ENCODE measurements at places on chromosomes 5 and 9.

GRCh38 chr9:120982836-120983235 is 56.2 kb upstream of the TRAF1 start:
- no peak for DNase-seq

- no peak for DNase-seq
These were observed 506.9 kb downstream of the ZNF608 start for GRCh38 chr5:124239572-124239971.

DNA sequence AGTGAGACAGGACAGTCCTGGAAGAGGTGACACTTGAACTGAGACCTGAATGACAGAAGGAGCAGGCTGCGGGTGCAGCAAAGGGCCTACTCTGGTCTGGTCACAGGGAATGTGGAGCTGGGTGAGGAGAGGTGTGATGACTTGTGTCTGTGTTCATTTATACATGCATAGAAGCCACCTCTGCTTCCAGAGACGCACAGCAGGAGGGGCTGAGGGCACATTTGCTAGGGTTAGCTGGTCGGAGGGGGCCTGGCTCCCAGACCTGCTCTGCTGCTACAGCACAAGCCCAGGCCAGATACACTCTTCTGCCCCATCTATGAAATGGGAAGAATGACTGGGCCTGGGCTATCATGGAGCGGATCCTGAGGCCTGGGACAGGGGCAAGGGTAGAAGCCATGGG is 15.6 kb downstream of the UNC5A start:
- DNase-seq, result no peak

DNA sequence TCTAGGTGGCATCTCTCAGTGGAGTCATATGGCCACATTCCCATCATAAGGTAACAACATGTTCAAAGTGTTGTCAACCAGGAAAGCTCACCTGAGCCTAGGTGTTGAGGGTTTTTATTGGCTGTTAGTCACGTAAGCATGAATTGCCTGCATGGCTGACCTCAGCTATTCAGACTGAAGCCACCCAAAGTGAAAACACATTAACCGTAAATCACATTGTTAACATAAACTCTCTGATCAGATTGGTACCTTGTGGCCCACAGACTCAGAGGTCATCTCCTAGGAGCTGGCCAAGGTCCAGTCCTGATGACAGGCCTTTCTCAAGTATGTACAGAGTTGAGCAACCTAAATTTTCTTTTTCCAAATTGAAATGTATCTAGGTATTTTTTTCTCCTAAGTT is 26.7 kb downstream of the SRFBP1 start:
- no peak for DNase-seq

GRCh38 chr5:9440517-9440916 is 105.4 kb downstream of the SEMA5A start:
- no peak for DNase-seq

GRCh38 chr9:2655411-2655901 is 33.9 kb downstream of the VLDLR start:
- DNase-seq, result no peak

GRCh38 chr5:94471521-94471920 is 146.9 kb downstream of the KIAA0825 start:
- DNase-seq, result no peak

GRCh38 chr9:125991886-125992529 is 244.8 kb downstream of the PBX3 start:
- no peak for DNase-seq

DNA sequence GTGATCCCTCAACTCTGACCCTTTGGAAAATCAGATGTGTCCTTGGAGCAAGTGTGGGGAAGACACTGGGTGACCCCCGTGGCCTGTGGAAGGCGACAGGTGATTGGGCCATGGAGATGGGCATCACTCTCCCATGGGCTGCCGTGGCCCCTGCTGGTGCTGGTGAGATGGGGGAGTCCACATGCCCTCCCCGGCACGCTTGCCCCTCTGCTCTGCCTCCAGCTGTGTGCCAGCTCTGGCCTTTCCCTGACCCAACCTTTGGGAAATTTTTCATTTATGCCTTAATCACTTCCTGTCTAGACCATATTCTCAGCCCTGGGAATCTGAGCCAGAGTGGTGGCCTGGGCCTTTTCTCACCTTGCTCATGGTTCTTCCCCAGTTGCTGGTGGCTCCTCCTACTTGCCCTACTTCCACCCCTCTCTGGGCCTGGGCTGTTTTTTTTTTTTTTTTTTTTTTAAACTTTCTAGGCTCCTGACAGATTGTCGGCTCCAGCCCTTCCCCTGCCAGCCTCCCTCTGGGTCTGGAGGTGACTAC is 56.6 kb downstream of the RGS3 start:
- DNase-seq, result no peak

GRCh38 chr5:27608992-27609391 is 570.6 kb upstream of the CDH9 start:
- DNase-seq, result no peak

GRCh38 chr9:125455876-125456275 is 194.2 kb downstream of the GAPVD1 start:
- DNase-seq, result no peak

DNA sequence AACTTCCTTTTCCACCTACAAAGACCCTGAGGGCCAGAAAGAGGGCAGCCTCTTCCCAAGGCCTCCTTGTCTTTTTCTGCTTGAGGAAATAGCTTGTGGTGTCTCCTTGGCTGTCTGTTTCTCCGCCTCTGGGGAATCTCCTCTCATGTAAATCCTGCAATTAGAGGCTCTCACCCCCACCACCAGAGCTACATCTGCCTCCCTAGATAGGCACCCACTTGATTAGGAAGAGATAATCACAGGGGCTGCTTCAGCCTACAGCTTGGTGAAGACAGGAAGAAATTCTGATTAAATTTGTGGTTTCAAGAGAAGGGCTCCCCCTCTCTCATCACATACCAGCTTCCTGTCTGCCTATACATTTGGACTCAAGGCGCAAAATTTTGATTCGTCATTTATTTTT is 75.6 kb downstream of the TLR4 start:
- no peak for DNase-seq

GRCh38 chr5:106956886-106957285 is 713.9 kb downstream of the EFNA5 start:
- DNase-seq, result no peak

DNA sequence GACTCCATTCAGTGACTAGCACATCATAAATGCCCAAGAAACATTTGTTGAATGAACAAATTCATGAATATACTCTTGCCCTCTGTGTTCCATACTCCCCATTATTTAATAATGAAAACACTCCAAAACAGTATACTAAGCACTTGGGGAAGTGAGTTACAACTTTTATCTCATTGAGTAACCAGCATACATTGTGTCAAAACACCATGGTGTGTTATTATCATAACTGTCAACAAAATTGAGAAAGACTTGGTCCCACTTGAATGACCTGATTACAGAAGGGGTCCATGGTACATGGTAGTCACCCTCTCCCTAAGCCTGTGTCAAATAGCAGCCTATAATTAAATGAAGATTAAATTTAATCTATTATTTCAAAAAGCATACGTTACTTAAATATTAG is 16.2 kb downstream of the ANKH start:
- DNase-seq, result no peak

- no peak for DNase-seq
These were observed 363 bp upstream of the SLC25A48 start for GRCh38 chr5:135833961-135834638.

DNA sequence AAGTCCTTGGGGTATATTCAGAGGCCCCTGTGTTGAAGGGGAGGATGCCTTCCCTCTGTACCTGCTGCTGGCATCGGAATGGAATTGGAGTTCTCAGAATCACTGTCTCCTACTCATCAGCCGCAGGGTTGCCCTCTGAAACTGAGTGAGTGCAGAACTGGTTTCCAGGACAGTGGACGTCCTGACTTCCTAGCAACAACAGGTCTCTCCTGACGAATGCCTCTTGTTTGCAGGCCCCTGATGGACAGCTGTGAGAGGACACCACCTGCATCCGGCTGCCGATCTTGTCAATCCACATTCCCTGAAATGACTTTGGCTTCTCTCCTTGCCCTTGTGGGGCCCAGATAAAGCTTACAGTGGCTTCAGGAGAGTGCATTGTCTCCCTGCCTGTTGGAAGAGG is 274.5 kb downstream of the NSG2 start:
- DNase-seq, result no peak

- no peak for DNase-seq
These were observed 3.7 kb upstream of the WDR31 start for GRCh38 chr9:113343732-113344231.

DNA sequence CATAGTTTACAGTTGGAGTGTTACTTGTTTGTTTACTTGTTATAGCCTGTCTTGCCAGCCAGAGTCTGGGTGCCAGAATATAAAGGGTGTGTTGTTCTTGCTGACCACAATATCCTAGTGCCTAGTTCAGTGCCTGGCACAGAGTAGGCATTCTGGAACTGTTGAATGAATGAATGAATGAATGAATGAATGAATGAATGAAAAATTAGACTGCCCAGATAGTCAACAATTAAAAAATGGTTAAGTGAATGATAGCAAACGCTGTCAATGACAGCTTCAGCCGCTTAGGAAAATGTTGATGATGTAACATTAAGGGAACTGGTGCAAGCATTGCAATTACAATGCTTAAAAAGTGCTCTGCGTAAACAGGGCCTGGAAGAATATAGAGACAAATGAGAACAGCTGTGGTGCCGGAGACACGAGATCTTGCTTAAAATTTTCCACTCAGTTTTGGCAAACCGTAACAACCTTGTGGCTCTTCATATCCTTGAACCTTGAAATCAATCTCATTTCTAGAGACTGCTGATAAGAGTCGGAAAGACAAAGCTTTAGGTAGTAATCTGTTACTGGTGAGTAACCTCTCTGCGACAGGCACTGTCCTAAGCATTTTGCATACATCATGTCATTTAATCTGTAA is 4.7 kb upstream of the TTLL11 start:
- no peak for DNase-seq

DNA sequence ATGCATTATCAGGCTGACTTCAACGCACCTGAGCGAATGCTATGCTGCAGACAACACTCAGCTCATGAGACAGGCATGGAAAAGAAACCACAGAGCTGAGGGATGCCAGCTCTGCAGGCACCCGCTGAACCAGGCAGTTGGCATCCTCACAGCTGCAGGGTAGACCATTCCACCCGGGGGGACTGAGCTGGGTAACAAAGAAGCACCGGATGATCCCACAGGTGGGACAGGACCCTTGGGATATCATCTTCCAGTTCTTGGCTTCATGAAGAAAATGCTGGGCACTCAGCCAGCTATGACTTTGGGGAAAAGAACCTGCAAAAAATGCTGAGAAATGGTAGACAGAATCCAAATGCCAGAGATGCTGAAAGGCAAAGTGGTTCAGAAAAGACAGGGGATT is 9.6 kb downstream of the EPB41L4B start:
- DNase-seq, result no peak

DNA sequence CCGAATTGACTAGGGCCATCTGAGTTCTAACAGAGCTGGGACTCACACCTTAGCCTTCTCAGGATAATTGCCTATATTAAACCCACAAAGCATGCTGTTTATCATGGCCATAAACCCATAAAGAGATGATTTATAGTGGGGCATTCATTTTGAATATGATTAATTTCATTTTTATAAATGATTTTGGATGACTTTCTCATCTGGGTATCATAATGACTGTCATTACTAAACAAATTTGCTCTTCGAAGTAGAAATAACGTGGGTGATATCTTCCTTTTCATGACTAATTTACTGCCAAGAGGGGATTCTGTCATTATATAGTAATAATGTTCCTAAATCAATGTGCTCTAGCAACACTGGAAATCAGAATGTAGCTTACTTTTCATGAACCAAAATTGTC is 498.2 kb downstream of the CDH12 start:
- no peak for DNase-seq

- DNase-seq, result no peak
These were observed 21.1 kb downstream of the PSMB7 start for GRCh38 chr9:124394167-124394566.

DNA sequence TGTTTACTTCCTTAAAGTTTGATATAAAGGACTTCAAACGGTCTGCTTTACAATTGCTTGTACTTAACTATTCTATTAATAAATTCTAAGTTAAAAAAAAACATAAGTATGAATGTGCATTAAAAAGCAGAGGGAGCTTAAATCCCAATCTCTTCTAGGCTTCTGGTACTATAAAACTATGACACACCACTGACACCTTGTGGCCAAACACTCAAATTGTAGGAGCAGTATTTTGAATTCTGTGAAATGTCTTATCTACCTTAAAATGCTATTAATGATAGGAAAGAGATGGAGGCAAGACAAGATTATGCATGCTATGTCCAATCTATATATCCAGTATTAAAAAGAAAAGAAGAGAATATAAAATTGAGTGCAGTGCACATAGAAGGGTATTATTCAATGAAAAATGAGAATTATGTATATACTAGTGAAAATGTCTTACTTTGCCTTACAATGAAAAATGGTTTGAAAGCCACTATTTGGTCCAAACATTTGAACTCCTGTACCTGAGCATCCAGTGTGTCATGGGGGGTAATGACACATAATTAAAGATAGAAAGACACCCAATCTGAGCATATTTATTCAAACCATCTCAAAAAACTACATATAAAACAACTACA is 87.6 kb downstream of the ERP44 start:
- no peak for DNase-seq

GRCh38 chr5:160159991-160160792 is 40.9 kb upstream of the PWWP2A start:
- no peak for DNase-seq

DNA sequence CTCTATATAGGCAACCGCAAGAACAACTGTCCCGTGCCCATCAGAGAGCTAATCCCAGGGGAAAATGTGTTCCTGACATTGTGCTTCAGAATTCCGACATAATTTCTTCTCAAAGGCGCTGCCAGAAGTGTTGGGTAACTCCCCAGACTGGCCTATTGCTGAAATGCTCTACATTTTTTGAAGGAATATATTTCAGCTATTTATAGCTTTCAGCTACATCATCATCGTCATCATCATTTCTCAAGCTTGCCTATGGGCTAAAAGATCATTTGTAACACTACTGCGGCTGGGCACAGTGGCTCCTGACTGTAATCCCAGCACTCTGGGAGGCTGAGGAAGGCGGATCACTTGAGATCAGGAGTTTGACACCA is 49.7 kb downstream of the MYO10 start:
- no peak for DNase-seq

DNA sequence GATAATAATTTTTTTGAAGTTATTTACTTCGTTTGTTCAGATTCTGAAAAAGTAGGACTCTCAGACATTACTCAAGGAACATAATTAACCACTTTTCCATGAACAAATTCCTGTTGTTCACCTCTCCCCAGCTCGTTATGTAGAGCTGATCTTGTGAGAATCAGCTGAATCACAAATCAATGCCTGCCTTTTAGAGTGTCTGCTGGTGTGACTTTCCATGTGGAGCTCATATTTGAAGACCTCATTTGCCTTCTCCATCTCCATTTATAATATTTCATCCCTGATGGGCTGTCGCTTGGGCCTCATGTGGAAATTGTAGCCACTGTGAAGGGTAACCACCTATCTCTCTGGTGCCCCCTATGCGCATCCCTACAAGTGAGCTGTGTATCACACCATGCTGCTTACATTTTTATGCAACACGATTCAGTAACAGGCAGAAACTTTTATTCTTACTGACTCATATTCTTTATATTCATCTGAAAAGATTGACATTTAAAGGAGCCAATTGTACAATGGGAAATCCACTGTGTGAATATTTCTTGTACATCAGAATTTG is 111.3 kb downstream of the STK32A start:
- no peak for DNase-seq

Measured in cortex of kidney (tissue), 1 donor.